HEK293T (cell line): ENCODE measurements at places on chromosomes 6 and 20.
A peak's percentile ranks its signal among the peaks of the same experiment; 100 is the strongest.

DNA sequence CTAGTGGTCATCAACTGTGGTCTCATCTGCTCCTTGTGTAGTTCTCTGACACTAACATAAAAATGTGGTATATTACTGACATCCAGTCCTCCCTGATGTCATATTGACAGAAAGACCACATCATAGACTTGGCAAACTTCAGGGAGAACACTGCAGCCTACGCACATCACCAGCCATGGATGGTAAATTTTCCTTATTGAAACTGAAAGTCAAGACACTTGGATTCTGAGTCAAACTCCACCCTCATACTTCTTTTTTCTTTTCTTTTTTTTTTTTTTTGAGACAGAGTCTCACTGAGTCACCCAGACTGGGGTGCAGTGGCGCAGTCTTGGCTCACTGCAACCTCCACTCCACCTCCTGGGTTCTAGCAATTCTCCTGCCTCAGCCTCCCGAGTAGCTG, 25.4 kb downstream of the NDRG3 start:
- DNase-seq, result no peak

GRCh38 chr6:166586424-166587156, at the start of gene RAMACL:
RAMACL (minus strand) TSS chr6:166586678; CDS start chr6:166586477, 201 bp downstream.
- DNase-seq, result peak; percentile 66

DNA sequence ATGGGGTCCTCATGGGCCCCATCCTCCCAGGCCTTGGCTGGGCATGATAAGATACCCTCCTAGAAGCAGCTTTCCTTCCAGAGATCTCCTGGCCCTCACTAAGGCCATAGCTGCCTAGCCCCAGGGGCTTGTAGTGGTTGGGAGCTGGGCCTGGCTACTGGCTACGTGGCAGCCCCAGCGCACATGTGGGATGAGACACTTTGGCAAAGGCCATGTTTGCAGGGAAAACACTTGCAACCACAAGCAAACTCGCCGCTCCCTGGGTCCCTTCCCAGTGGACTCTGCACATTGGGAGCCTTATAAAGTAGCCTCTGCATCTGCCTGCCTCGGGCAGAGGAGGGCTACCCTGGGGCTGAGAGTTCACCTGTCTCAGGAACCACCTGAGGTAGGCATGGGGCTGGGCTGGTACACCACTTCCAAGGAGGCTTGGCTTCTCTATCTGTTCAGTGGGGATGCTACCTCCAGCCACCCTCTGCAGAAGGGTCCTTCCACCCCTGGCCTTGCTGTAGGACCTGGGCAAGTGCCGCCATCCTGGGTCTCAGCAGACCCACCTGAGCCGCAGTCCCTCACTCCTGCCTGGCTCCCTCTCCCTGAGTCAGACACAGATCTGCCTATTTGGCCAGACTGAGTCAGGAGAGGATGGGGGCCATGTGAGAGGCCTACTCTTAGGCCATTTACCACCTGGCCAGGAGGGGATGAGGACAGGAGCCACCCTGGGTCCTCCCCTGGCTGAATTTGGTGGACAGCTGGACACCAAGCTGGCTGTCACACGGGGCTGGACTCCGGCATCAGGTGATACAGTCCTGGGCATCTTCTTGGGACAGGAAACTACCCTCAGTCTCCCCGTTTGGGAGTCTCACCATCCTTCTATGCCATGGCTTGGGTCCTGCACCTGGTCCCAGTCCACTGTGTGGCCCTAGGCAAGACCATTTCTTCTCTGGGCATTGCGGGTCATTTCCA, at the start of gene BPIFB2:
TSS of gene BPIFB2 (plus strand) at position 329 of the 960 bp plus-strand sequence. CDS start 871 bp downstream, outside the sequence.
- DNase-seq, result no peak

- no peak for DNase-seq
Measured at GRCh38 chr6:144140867-144141266, 9.4 kb upstream of the STX11 start.

- no peak for DNase-seq
Measured at GRCh38 chr6:116556814-116557415, 3.4 kb downstream of the CALHM4 start.

DNA sequence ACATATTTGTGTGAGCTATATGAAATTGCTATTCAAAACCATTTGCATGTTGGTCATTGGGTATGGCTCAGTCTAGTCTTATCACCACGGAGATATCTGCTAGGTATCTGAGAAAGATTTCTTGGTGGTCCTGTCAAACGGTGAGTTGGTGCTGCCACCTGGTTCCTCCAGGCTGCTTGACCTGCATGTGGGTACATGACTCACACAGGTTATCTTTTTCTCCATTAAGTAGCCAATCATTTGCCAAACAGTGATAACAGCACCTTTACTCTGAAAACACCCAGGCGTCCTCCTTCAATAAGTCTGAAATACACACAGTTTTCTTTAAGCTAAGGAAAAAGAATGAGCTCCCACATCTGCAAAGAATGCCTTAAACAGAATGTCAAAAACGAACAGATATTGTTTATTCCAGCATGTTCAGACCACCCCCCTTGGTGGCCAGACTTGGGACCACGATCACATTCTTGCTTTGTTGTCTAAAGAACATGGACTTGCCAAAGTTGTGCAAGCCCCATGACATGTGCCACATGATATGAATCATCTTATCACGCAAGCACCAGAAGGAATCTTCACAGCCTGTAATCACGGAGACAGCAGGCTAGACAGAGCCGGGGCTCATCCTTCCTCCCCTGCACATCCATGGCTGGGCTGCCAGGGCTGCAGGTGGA, 200.7 kb upstream of the THBS2 start:
- no peak for DNase-seq

DNA sequence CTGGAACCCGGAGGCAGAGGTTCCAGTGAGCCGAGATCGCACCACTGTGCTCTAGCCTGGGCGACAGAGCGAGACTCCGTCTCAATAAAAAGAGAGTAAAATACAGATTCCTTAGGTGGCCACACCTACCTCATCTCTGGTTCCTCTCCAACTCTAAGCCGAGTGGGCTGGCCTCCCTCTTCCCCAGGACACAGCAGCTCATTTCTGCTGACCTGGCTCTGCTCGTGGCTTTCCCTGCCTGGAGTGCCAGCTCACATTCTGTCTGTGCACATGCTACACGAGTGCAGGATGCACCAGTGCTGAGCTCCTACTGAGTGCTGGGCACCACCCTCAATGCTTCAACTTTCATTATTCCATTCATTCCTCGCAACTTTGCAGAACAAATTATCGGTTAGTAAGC, 28.8 kb downstream of the EFCAB8 start:
- DNase-seq, result no peak
